ENCODE measurements at places on chromosomes 1 and 21.
A peak's percentile ranks its signal among the peaks of the same experiment; 100 is the strongest.

DNA sequence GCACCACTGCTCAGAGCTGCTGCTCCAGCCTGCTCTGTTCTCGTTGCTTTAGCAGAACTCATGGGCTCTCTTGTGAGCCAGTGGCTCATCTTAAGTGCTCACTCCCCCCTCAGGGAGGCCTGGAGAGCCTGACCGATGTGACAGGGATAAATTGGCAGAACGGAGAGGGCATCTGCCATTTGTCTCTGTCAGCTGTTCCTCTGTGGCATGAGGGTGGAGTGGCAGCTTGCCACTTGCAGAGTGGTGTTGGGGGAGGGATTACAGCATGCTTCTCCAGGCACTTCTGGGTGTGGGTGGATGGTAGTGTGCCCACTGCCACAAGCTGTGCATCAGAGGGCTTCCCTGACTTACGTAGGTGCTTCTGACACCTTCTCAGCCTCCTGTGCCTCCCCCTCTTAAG is 229.5 kb downstream of the PAPPA2 start:
- no peak for DNase-seq

DNA sequence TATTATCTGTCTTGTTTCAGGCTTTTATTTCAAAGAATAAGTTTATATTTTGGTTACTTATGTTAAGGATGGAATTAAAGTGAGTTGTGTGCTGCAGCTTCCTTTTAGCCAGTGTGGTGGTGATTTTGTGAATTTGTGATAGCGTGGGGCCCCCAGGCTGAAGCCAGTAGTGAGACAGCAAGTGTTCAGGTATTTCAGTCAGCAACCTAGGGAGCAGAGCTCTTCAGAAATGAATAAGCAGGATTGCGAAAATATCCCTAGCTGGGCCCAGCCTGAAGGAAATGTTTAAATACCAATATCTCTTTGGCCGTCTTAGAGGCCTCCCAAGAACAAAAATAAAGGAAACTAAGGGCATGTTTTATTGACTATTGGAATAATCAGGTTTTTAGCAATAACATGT is 150.8 kb upstream of the C1orf105 start:
- DNase-seq, result no peak

- no peak for DNase-seq
Observed at GRCh38 chr21:40454057-40454456, 392.9 kb downstream of the DSCAM start.

- no peak for DNase-seq
Observed at GRCh38 chr21:35044128-35044527, 5.0 kb downstream of the RUNX1 start.

DNA sequence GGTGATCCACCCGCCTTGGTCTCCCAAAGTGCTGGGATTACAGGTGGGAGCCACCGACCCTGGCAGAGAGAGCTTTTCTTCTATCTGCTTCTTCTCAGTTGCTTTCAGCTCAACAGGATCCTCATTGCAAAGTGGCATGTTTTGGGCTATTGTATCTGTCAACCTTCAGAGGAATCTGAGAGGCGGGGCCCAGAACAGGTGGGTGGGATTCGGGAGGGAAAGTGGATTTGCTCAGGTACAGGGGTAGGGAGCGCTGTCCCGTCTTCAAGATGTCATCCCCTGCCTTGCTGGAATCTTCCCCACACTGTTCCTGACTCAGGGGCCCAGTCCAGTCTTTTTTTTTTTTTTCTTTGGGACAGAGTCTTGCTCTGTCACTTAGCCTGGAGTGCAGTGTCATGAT is 26.9 kb upstream of the RCC2 start:
- no peak for DNase-seq

GRCh38 chr1:154745286-154745731 is 124.8 kb downstream of the KCNN3 start:
- no peak for DNase-seq

- no peak for DNase-seq
Observed at GRCh38 chr21:34126269-34126668, 52.9 kb downstream of the MRPS6 start.

GRCh38 chr1:31306278-31306677 is 9.4 kb downstream of the ZCCHC17 start:
- DNase-seq, result peak; percentile 63

- no peak for DNase-seq
Observed at GRCh38 chr1:208829595-208829994, 585.4 kb upstream of the PLXNA2 start.

DNA sequence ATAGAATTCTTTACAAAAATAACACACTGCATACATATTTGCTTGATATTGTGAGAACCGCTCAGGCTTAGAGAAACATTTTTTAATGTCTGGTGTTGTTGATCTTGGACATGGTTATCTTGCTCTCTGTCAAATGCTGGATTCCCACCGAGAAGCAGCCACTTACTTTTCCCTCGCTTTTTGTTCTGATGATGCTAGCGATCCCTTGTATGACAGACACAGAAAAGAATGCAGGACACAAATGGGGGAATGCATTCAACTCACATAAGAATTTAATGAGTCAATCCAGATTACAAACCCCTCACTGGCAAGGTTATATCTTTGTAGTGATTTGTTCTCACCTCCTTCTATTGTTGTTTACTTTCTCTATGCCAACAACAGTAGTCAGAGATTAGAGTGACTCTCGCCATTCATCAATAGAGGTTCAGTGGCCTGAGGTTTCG is 76.8 kb upstream of the AKT3 start:
- DNase-seq, result peak; percentile 99

GRCh38 chr1:209879539-209879938 is 51.8 kb downstream of the UTP25 start:
- DNase-seq, result peak; percentile 87

GRCh38 chr1:175628548-175629317 is 114.7 kb downstream of the TNR start:
- DNase-seq, result no peak

DNA sequence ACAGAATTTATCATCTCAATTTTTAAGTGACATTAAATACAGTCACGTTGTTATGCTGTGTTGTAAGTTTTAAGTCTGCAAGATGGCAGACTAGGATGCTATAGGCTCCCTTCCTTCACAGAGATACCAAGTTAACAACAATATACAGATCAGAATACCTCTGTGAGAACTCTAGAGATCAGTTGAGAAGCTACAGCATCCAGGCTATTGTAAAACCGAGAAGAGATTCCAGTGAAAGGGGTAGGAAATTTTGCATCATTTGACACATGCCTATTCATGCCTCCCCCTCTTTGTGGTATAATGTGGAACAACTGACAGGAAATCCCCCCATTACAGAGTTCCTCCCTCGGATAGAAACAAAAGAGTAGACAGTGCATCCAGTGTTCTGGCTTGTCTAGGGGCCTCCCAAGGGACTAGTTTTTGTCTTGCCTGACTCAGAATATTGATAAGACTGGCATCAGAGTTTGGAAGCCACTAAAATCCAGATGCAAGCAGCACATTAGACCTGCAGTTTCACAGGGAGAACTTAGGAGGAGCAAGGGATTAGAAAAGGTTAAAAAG is 80.6 kb downstream of the LBR start:
- no peak for DNase-seq

GRCh38 chr1:53715478-53715877 is 23.5 kb downstream of the GLIS1 start:
- DNase-seq, result no peak

- DNase-seq, result peak; percentile 17
Observed at GRCh38 chr1:176691251-176692228, 228.6 kb downstream of the PAPPA2 start.

- peak; percentile 74 for DNase-seq
Observed at GRCh38 chr1:112954945-112955772, 837 bp downstream of the SLC16A1 start.

DNA sequence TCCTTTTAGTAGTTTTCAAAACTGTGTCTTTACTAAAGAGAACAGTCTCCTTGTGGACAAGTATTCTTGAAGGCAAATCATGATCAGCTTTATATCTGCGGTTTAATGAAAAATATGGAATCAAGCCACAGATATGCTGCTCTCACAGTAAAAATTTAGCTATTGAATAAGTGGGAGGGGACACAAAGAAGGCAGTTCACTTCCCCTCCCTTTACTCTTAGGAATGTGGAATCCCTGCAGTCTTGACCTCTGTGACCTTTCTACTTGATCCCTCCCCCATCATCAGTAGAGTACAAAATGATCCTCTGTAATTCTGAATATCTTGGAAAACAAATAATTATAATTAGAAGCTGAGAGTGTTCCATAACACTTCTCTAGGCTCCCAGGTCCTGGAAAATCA is 136.7 kb upstream of the HOOK1 start:
- DNase-seq, result peak; percentile 24

GRCh38 chr1:207702317-207702716 is 49.5 kb upstream of the CD46 start:
- no peak for DNase-seq

GRCh38 chr1:183773482-183774274 is 31.2 kb upstream of the RGL1 start:
- DNase-seq, result no peak

DNA sequence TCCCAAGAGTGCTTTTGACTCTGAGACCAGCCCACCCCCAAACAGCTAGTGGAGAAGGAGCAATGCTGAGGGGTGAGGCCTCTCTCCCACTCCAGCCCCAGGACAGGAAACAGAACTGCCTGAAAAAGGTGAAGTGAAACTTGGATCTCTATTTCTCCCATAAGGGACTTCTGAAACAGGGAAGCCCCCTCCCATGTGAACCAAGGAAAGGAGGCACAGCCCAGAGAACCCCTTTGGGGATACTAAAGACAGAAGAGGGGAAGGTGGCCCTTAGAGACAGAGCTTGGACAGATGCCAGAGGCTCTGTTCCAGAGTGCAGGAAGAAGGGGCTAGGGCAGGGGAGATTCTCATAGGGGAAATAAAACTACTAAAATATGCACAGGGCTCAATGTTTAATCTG is 2.9 kb downstream of the TNFAIP8L2 start:
- DNase-seq, result no peak

- no peak for DNase-seq
Observed at GRCh38 chr1:2382621-2383361, 8.6 kb downstream of the MORN1 start.

GRCh38 chr1:49106445-49106844 is 329.8 kb upstream of the BEND5 start:
- peak; percentile 71 for DNase-seq

DNA sequence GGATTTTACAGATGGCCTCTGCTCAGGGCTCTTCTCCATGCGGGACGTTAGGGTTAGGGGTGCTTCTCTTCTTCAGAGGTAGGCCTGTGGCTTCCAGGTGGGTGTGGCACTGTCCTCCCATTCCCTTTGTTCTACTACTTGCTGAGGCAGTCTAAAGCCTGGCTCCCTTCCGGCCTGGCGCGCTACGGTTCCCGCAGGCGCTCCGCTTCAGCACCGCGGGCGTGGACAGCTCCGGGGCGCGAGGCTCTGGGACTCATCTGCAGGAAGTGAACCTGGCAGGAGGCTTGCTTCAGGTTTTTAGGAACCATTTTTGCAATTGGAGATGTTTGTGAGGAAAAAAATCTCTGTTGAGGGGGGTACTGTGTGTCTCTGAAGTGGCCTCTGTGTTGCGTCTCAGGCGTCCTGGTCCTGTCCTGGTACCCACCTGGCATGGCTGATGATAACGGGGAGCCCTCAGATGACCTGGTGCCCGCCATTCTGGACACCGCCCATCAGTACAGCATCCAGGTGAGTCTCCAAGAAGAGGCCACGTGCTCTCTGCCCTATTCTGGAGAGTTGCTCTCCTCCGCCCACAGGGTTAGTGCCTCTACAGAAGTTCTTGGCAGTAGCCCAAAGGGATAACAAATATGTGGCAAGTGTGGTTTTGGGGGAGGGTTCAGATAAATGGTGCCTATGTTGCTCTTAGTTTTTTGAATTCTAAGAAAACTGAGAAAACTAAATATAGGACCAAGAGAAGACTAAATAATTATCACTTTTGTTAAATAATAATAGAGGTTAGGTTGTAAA is 1.9 kb downstream of the MANEAL start:
- no peak for DNase-seq

DNA sequence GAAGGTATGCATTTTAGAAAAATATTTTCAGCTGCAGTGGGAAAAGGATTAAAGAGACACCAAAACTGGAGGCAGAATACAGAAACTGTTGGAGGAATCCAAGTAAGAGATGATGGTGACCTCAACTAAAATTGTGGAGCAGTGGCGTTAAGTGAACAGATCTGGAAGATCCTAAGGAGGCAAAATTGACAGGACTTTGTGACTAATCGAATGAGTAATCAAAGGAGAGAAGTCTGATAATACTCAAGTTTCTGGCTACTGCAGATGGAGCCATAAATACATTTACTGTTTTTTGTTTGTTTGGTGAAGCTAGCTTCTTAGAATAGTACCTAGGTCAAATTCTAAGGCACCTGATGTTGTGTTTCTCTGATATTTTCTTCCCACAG is 3.1 kb downstream of the CTBS start:
- DNase-seq, result no peak

Data from RCC 7860 (cell line).